ENCODE measurements at places on chromosomes 11 and 22.
A peak's percentile ranks its signal among the peaks of the same experiment; 100 is the strongest.

GRCh38 chr11:125418396-125418795 is 77.7 kb downstream of the FEZ1 start:
- DNase-seq = no peak

- DNase-seq = no peak
These were observed 80.5 kb downstream of the PDHX start for GRCh38 chr11:34996958-34997357.

DNA sequence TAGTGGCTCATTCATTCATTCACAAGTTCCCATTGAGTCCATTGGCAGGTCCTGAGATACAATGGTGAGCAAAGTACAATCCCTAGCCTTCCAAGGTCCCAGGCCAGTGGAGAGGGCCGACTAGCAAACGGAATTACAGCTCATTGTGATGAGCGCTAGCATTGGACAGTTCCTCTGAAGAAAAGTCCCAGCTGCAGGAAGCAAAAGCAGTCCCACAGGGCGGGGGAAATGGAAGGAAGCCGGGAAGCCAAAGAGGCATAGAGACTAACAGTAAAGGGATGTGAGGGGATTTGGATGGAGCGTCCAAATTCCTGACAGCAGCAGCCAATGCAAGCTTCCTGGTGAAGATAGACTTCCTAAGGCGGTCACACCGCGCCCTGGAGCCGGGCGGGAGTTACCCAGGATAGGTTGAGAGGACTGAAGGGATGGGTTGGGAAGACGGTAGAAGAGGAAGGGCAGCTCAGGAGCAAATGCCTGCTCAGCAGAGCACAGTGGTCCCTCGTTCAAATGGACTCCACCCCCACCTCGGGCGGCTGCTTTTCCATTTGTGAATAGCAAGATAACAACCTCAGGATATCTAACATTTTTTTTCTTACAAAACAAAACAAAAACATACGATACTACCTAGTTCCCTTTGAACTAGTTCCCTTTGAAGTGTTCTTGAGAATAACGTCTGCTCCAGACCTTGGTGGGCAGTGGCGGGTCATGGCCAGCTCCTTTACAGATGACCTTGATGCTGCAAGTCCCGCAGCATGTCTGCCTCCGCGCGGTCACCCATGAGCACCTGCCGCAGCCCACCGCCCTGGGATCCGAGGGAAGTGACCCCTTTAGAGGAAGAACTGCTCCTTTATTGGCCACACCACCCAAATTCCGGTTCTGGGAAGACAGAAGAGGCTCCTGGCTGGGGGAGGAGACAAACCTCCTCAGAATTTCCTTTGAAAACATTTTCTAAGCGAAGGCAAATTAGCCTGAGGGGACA is 132.9 kb downstream of the RASSF10 start:
- DNase-seq = no peak

GRCh38 chr11:3087373-3087772 is 30.1 kb upstream of the CARS1 start:
- DNase-seq = no peak

DNA sequence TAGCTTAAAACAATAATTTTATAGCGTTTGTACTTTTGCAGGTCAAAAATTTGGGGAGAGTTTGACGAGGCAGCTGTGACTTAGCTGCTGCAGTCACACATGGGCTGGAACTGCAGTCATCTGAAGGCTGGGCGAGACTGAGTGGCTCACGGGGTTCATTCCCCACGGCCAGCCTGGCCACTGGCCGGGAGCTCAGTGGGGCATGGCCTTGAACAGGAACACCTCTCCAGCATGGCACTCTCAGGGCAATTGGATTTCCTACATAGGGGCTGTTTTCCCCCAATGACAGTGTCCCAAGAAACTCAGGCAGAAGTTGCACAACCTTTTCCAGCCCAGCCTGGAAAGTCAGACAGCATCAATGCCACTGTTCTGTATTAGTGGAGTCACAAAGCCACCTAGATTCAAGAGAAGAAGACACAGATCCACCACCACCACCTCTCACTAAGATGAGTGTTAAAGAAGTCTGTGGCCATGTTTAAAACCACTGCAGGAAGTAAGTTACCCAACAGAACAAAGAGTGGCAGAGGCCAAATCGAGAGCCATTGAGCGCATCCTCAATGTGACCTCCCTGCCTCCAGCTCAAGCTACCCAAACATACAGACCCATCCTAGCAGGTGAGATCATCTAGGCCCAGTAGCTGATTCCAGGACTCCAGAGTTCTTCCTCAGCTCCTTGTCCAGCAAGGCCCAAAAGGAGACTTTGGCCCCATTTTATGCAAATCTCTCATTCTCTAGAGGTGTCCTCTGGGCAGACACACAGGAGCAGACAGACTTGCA is 618.7 kb upstream of the CADM1 start:
- no peak for DNase-seq

DNA sequence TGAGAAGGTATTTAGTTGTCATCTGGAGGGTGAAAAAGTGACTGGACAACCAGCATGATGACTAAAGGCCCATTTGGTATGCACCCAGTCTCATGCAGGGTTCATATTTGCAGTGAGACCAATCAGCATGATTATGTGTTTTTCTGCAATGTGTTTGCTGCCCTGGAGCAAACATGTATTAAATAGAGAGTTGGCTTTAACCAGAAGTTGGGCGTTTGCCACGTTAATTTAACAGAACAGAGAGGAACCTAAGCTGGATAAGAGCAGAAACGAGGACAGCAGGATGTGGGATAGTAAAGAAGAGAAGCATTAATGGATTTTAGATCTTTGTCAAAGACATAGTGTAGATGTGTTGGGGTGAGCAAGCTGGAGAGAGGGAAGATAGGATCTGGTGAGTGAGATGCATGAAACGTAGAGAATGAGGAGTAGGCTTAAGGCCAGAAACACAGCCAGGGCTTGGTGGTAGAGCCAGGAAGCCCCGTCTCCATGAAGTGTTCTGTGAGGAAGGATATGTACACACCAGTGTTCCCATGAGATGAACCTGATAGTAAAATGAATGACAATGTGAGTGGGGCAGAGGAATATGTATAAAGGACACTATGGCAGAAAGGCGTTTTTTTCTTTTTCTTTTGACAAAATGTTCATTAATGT is 164.0 kb upstream of the PDGFD start:
- DNase-seq = no peak

GRCh38 chr11:78214331-78215194 is 25.8 kb downstream of the USP35 start:
- no peak for DNase-seq

DNA sequence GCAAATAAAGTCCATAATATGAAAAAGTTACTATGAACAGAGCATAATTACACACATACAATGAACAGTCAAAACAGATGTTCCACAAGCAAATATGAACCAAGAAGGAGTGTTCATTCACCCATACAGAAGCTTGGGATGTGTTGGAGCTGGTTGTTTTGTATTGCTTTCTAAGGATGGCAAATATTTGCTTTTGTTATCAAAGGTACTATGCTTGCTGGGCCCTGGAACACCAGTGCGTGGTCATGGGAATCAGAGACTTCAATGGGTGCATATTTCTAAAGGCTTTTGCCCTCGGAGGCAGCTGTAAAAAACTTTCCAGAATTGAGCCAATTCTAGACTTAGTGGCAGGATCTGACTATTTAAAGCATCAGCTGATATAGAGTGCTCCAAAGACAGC is 85.1 kb downstream of the BARX2 start:
- no peak for DNase-seq

GRCh38 chr11:134999590-134999989 is 587.5 kb upstream of the B3GAT1 start:
- no peak for DNase-seq

GRCh38 chr11:16121853-16122252 is 234.5 kb downstream of the SOX6 start:
- no peak for DNase-seq

DNA sequence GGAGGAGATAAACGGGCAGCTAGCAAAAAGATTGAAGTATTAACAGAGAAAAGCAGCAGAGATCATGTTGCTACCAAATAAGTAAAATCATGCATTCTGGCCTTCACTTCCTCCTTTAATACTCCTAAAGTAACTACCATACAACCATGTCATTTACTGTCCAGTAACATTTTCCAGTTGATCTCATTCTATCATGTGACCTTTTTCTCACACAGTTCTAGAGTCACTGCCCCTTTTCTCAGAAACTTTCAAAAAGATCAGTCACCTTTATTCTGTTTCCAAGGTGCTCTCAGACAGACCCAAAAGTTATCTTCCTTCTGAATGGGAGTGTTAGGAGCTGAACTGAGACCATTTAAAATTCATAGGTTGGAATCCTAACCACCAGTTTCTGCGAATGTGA is 984.4 kb downstream of the FAM181B start:
- DNase-seq = no peak

DNA sequence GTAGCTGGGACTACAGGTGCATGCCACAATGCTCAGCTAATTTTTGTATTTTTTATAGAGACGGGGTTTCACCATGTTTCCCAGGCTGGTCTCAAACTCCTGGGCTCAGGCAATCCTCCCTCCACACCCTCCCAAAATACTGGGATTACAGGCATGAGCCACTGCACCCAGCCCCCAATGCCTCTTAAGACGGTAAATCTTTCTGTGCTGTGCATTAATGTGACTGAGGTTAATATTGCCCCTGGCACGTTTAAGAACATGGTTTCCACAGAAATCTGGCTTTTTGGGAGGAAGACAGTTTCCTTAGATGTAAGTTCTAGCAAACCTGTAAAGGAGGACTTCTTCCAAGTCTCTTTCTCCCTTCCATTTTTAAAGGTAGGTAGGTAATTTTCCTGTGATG is 6.1 kb upstream of the HORMAD2 start:
- no peak for DNase-seq

GRCh38 chr11:131474947-131475346 is 104.5 kb downstream of the NTM start:
- no peak for DNase-seq

GRCh38 chr11:86916330-86916729 is 38.9 kb downstream of the FZD4 start:
- peak; percentile 96 for DNase-seq
